ENCODE measurements at places on chromosomes 12 and 14.

DNA sequence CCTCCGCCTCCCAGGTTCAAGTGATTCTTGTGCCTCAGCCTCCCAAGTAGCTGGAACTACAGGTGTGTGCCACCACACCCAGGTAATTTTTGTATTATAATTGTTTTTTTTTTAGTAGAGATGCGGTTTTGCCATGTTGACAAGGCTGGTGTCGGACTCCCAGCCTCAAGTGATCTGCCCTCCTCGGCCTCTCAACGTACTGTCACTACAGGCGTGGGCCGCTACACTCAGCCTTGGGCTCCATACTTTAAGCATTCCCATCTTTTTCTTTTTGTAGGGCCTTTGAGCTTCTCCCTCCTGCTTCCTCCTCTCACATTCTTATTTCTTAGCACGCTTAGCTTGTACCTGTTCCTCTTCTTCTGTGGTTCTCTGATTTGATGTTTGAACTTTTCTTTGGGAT is 62.8 kb downstream of the SERPINA3 start:
- no peak for DNase-seq

DNA sequence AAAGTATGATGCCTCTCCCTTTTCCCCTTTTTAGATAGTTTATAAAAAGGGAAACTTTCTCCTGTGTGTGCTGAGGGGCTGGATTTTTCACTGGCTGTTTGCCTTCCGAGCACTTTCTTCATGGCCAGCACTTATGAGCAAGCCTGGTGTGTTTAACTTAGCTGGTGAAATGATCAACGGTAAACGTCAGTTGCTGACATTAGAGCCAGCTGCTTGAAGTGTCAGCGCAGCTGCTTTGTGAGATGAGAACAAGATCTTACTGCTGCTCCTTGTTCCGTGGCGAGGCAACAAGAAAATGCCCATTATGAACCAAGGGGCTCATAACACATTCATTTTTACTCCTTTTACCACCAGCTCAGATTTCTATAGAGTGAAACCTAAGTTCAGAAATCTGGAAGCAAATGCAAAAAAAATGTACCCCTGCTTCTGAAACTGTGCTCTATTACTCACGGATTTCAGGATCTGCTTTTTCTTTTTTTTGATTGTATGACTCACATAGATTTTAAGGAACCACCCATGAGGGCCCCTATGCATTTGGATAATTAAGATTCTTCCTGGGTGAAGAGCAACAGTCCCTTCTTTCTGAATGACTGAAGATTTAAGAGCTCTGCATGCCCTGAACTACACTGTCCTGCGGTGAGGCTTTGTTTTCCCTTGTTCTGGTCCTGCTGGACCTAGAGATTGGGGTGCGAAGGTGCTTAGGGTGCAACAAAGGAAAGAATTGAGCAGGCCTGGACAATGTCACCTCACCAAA is 74.3 kb upstream of the CPM start:
- peak; percentile 63 for DNase-seq

- no peak for DNase-seq
Measured at GRCh38 chr14:104660597-104660996, 28.8 kb upstream of the INF2 start.

DNA sequence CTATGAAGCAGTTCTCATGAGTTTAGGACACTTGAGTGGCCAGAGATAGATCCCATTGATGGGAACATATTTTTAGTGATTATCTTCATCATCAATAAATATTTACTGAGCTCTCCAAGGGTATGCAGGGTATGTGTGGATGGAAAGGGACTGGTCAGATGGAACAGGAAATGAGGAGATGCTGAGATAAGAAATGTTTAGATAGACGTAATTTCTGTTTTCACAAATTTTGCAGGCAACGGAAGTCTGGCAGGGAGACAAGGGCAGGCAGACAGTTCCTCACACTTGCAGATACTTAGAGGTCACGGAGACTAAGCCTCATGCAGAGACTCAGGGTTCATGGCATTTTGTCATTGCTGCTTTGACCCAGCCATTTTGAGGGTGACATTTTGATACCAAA is 24.3 kb downstream of the BCL2L14 start:
- DNase-seq, result no peak

DNA sequence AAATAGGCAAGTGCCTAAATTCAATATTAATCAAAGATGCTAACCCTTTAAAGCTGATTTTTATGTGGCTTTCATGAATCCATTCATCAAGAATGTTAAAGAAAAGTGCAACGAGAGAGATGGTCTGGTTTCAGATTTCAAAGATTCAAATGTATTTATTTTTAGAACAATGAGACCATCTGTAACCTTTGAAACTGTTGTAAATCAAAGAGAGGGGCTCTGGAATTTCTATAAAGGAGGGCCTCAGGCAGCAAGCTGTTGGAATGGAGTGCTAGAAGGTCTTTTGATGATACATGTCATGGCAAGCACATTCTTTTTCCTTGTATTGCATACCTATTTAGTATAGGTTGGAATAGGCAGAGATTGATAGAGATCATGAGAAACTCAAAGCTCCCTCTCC is 433.0 kb downstream of the LRIG3 start:
- DNase-seq, result no peak

DNA sequence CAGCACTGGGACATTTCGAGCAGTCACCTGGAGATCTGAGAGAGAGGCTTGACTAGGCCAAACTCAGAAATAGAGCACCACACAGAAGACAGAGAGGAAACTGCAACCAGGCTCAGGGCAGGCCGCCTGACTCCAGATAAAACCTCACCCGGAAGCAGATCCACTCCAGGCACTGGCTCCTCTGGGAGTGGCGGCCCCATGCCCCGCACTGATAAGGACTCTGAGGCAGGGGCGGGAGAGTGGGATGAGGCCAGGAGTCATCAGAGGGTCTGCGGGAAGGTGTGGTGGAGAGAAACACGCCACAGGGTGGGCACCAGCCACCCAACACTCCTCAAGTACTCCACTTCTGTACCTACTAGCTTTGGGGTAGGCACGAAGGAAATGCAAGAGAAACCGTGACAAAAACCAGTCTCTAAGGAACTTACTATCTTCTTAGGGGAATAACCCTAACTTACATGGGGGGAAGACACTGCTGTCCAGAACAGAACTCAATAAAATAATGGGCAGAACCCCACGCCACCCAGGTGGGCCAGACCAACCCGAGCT is 71.3 kb downstream of the CHGA start:
- DNase-seq, result no peak

DNA sequence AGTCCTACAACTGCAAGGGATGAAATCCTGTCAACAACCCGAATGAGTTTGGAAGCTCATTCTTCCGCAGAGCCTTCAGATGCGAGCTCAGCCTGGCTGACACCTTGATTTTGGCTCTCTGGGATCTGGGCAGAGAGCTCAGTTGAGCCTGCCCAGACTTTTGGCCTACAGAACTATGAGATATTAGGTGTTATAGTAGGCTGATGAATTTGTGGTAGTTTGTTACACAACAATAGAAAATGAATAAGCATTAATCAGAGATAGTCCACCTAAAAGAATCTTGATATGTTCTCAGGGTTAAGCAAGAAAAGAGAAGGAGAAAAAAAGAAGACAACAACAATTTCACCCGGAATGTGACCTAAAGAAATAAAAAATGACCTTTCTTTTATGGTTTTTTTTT is 30.4 kb upstream of the GZMB start:
- no peak for DNase-seq

DNA sequence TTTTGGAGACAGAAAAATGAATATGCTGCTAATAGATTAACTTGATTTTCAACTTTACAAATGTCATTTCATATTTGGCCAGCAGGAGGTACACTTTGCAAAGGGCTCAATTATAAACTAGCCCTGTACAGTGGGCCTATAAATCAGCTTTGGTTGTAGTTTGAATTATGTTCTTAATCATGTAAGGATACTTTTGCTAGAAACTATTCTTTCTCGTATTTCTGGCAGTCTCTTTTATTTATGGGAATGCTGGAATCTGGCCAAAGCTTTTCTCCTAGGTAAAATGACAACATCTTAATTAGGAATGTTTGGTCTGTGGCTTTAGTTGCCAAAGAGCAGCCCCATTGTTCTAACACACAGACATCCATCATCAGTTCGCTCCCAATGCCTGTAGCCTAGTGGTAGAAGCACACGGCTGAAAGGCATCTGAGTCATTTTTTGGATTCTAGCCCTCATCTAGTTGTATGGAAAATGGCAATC is 1322.3 kb upstream of the SEL1L start:
- DNase-seq, result peak; percentile 90

DNA sequence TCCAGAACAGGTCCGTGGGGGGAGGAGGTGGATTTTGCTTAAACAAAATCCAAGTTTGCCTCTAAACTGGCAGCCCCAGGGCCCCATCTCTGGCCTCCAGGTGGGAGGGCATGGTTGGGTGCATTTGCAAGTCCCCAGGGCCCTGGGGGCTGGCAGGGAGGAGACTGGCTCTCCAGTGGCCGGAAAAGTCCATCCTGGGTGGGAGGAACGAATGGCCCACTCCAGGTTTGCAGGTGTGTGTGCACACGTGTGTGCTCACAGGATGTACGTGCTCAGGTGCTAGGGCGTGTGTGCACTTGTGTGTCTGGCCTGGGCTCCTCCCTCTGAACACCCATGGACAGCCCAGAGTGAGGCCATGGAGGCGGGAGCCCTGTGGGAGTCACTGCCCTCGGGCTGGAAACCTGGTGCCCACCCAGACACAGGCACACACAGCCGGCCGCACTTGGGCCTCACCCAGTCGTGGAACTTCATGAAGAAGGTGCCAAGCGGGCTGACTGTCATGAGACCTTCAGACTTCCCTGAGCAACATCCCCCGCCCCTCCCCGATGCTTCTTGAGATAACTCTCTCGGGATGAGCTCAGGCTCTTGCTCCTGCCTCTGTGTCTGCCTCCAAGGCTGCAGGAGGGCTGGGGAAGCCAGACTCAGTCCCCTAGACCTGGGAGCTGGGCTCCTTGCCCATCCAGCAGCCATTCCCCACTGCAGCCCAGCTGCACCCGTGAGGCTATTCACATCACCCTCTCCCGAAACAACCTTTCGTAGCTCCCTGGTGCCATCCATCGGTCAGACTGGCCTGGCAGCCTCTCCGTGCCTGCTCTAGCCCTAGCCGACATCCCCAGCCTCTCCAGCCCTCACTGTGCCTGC is 9.4 kb downstream of the AHNAK2 start:
- no peak for DNase-seq

GRCh38 chr12:84986117-84986516 is 50.0 kb downstream of the TSPAN19 start:
- no peak for DNase-seq

- no peak for DNase-seq
Measured at GRCh38 chr14:96084796-96085195, 45.6 kb downstream of the C14orf132 start.

DNA sequence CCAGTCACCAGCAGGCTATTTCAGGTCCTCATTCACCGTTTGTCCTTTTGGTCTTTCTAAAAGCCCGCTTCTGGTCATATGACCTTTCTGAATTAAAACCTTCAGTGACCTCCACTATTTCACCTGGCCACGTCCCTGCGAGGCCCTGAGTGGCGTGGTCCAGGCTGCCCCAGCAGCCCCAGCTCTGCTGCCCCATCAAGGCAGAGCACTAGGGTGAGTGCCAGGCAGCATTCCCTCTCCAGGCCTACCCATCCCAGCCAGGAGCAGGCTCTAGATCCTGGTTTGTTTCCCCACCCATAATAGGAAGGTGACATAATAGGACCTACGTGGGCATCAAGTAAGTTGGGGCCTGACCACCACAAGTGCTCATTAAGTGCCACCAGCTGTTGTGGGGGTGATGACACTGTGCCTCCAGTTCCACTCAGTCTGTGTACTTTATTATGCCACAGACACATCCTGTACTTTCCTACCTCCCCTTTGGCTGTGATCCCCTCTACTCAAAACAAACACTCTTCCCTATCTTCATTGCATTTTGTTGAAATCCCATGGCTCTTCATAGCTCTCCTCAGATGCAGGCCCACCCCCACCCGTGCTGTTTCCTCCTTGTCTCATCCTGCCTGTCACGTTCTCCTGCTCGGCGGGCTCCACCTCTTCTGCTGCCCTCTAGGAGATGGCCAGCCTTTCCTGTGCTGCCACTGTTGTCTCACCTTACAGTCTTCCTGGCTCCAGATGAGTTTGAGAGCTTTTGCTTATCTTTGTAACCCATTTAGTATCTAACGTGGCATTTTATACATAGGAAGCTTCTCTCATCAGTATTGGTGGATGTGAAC is 21.4 kb downstream of the CKB start:
- DNase-seq, result no peak

GRCh38 chr12:96237465-96238077 is 43.4 kb downstream of the ELK3 start:
- DNase-seq, result no peak

- DNase-seq, result no peak
Measured at GRCh38 chr12:24756479-24757024, 192.3 kb downstream of the BCAT1 start.

DNA sequence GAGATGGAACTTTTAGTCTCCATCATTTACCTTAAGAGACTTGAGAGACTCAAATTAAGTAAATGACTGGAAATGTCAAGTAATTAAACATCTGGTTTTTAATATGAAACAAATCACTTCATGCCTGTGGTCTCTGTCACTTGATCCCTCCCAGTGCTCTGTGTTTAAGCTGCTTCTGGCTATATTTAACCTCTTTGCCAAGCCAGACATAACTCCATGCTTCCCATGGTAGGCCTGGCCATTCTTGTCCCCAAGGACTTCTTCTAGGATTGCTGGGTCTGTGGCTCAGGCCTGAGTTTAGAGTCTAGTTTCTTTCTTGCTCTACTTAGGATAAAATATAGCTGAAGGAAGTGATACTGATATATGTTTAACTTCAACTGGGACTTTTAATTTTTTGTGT is 1013.6 kb downstream of the FLRT2 start:
- no peak for DNase-seq

- DNase-seq, result no peak
Measured at GRCh38 chr12:63944586-63945228, 100.2 kb downstream of the SRGAP1 start.

DNA sequence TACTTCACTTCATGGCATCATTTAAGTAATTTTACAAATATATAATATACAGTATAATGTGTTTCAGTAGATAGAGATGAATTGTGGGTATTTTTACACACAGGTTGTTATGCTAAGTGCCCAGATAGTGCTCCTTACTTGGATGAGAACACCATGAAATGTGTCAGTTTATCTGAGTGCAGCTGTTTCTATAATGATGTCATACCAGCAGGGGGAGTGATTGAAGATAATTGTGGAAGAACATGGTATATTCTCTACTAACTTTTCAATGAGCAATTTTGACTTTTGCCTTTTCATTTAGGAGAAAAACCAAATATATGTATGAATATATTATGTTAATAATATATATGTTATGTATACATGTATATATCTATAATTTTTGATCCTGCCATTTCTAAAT is 221.6 kb downstream of the LRRK2 start:
- peak; percentile 36 for DNase-seq

DNA sequence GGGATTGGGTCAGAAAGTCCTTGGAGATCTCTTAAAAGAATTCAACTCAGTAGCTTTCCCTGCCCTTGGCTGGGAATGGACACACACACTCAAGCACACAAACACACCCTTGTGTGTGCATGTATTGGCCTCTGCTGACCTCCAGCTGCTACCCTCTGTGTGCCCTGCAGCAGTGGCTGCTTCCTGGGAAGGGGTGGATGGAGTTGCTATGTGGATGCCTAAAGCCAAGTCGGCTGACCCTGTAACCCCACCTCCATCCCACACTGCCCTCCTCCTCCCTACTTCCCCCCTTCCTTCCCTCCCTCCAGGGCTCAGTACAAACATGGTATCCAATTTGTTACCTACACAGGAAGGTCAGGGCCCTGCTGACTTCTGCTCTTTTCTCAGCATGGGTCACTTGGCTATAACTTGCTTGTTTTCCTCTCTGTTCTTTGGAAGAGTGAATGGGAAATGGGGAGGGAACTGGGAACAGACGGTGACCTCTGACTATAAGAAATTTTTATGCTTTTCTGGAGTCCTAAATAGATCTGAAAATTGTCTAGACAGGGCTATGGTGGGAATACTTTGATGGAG is 351.6 kb upstream of the TBX3 start:
- DNase-seq, result no peak

- no peak for DNase-seq
Measured at GRCh38 chr12:99066726-99067125, 421.6 kb downstream of the APAF1 start.
